Activated CD8-positive, alpha-beta memory T cell treated with anti-CD3 and anti-CD28 coated beads, Interleukin-2, amount 10 ng/mL, durations not matched to agents 7 days and 5 days (primary cell): ENCODE measurements at places on chromosomes 16 and 17. TPM values are rescaled to one million over a fixed set of nuclear protein-coding genes. Genes with fewer than 3 reads are reported as not detected.

- no peaks in the 10 kb centered on the region for H3K27me3 ChIP-seq
- H3K36me3 ChIP-seq = peaks cover 50% of the 10 kb centered on the region
- no peak overlapping the region for H3K27ac ChIP-seq
- no peaks in the 10 kb centered on the region for H3K4me1 ChIP-seq
- DNase-seq = no peak
Measured at GRCh38 chr16:89268987-89269735, 51.7 kb downstream of the ZNF778 start.

- DNase-seq = no peak
- H3K36me3 ChIP-seq = no peaks in the 10 kb centered on the region
Measured at GRCh38 chr16:71338193-71338592, 20.3 kb upstream of the CALB2 start.

Gene GPR179
- not detected for total RNA-seq

DNA sequence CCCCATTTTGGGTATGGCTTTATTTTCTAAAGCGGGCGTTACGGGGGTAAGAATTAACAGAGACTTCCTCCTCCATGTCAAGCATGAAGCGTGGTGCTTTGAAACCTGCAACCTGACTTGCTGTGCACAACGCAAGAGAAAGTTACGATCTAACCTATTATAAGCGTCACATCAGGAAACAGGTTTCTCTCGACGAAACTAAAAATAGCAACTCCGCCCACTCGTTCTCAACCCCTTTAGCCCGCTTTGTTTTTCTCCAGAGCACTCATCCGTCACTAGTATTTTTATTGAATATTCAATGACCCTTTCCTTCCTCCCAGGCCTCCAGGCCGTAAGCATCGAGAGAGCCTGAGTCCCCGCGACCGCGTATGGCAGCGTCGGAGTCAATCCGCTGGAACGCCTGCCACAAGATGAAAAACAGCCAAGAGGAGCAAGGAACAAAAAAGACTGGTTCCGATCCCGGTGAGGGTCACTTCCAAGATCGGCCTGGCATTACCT is 555 bp downstream of the NUP88 start:
- H3K27me3 ChIP-seq = no peaks in the 10 kb centered on the region
- peak; percentile 79 for DNase-seq

Gene ERBB2
- total RNA-seq = 4.7 TPM

- peaks cover 9% of the 10 kb centered on the region for H3K27me3 ChIP-seq
- peaks cover 16% of the 10 kb centered on the region for H3K4me1 ChIP-seq
- H3K27ac ChIP-seq = no peak overlapping the region
- H3K4me3 ChIP-seq = peak overlapping the region; percentile 71
- no peaks in the 10 kb centered on the region for H3K36me3 ChIP-seq
- no peak for DNase-seq
Measured at GRCh38 chr17:50542795-50543774, 3.9 kb upstream of the SPATA20 start.

- DNase-seq = no peak
- H3K27ac ChIP-seq = no peak overlapping the region
- peaks cover 5% of the 10 kb centered on the region for H3K27me3 ChIP-seq
- H3K36me3 ChIP-seq = no peaks in the 10 kb centered on the region
- no peak overlapping the region for H3K4me3 ChIP-seq
- H3K4me1 ChIP-seq = peaks cover 36% of the 10 kb centered on the region
Measured at GRCh38 chr17:19302791-19303331, 59.7 kb downstream of the B9D1 start.

Gene ADORA2B
- 1.1 TPM for total RNA-seq

Gene CCL14
- not detected for total RNA-seq

DNA sequence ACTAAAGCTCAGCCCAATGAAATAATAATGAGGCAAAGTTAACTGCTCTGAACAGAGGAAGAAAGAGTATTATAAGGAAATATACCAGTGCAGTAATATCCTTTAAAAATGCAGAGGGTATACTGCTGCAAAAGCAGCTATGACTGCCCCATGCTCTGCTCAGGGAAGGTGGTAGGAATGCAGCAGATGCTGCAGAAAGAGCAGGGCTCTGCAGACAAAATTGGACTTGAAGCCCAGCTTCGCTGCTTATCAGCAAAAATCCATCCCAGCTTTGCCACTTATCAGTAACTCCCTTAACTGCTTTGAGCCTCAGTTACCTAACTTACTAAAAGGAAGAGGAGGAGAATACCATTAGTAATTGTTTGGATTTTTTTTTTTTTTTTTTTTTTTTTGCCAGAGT is 533.8 kb upstream of the CDH5 start:
- H3K4me3 ChIP-seq = no peak overlapping the region
- H3K27ac ChIP-seq = no peak overlapping the region
- no peak for DNase-seq

Gene CSH1
- total RNA-seq = not detected

DNA sequence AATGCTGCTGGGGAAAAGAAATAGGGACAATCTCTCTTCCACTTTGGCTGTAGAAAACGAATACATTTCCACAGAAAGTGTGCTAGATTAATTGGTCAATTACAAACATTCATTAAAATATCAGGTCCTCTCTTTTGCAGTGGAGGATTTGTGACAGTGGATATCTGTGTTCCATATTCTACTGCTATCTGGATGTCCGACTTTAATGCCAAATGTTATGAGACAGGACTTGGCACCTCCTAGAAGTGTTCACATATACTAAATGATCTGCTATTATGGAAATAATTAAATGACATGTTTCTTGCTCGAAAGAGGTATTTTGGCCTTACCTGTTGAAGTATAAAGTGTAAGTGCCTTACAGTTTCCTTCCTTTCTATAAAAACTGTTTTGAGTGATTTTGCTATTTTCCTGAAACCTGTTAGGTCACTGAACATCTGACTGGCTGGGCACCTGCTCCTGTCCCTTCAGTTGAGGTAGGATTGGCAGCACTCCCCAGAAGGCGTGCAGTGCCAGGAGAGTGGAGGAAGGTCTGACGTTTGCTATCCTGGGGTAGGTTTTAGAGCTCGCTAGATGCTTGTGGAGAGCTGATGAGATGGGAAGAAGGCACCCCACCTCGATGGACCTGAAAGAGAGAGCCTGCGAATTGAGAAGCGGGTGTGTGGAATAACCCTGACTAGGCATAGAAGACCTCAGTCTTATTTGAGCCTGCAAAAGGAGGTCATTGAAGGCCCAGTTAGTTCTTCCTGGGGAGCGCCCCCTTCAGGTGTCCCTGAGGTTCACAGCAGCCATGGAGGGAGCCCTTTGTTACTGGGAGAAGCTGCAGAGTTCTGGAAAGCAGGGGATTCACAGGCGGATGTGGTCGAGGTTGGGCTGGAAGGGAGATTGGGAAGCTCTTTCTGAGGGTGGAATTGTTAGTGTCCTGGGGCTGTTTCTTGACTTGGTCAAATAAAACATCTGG is 159.4 kb upstream of the ZNF267 start:
- peak overlapping the region; percentile 92 for H3K4me3 ChIP-seq
- DNase-seq = no peak
- H3K27me3 ChIP-seq = no peaks in the 10 kb centered on the region
- peaks cover 54% of the 10 kb centered on the region for H3K36me3 ChIP-seq
- peak overlapping the region; percentile 86 for H3K27ac ChIP-seq
- H3K4me1 ChIP-seq = peaks cover 29% of the 10 kb centered on the region

GRCh38 chr17:64095144-64095882 is 34.6 kb downstream of the ERN1 start:
- H3K4me1 ChIP-seq = peaks cover 49% of the 10 kb centered on the region
- H3K4me3 ChIP-seq = no peak overlapping the region
- H3K27me3 ChIP-seq = no peaks in the 10 kb centered on the region

Gene CNTNAP4
- total RNA-seq = not detected

DNA sequence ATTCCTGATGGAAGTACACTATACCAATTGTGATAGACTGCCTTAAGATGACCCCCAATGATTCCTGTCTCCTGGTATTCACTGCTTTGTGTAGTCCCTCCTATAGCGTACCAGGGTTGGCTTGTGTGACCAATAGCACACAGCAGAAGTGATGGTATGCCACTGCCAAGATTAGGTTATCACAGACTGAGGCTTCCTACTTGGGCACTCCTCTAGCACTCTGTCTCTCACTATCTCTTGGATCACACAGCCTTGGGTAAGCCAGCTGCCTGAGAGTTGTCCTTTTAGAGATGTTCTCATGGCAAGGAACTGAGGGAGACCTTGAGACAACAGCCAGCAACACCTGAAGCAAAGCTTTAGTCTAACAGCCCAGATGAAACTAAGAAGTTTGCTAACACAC is 12.7 kb upstream of the AMFR start:
- H3K4me1 ChIP-seq = peaks cover 13% of the 10 kb centered on the region
- peaks cover 61% of the 10 kb centered on the region for H3K36me3 ChIP-seq
- no peak overlapping the region for H3K27ac ChIP-seq
- no peak overlapping the region for H3K4me3 ChIP-seq

Gene FOXL1
- not detected for total RNA-seq

Gene HSF5
- total RNA-seq = 0.41 TPM

DNA sequence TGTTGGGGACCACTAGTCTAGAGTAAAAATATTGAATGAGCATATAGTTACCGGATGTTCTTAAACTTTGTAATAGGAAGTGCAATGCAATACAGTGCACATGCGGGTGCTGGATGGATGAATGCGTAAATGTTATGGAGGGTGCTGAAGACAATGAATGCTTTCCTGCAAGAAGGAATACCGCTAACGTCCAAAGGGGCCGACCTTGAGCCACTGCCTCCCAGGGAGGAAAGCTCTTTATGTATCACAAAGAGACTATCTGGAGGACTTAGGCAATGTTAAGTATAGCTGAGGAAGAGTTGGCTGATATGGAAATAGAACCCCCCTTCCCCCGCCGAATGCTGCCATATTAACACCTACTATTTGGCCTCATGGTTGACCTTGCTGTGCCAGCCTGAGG is 27.5 kb upstream of the SHCBP1 start:
- no peak overlapping the region for H3K4me3 ChIP-seq
- H3K27ac ChIP-seq = no peak overlapping the region
- H3K27me3 ChIP-seq = peaks cover 4% of the 10 kb centered on the region
- peaks cover 3% of the 10 kb centered on the region for H3K36me3 ChIP-seq
- DNase-seq = no peak
- H3K4me1 ChIP-seq = no peaks in the 10 kb centered on the region
